ENCODE measurements at places on chromosomes 1 and 21.

DNA sequence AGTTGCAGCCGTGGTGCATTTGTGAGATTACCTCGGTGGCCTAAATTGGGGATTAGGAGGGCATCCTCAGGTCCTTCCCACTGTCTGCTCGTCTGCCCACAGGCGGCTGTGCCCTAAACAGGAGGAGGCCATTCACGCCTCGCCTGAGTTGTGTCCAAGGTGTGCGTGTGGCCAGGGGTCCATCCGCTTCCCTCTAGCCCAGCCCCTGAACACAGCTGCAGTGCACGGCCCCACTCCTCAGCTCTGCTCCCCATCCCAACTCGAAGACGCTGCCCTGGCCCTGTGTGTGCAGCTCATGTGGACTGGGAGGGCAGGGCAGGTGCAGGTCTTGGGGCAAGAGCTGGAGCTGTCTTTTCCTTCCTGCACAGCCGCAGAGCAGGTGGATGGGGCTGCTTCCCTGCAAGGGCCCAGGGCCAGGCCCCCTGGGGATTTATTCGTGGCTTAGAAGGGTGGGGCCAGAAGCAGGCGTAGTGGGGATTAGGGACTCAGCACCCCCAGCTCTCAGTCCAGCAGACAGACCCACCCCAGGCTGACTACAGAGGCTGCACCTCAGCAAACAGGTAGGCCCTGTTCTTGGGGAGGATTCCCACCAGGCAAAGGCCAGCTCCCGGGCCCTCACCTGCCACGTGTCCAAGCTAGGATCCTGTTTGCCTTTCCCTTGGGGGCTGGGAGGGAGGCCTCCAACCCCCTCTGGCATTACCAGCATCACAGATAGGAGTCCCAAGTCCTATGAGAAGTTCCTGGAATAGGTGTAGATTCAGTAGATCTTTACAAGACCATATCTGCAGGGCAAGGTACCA, 4.3 kb downstream of the GUK1 start:
- no peak for DNase-seq

GRCh38 chr1:93702111-93702827, 20.6 kb upstream of the BCAR3 start:
- no peak for DNase-seq

DNA sequence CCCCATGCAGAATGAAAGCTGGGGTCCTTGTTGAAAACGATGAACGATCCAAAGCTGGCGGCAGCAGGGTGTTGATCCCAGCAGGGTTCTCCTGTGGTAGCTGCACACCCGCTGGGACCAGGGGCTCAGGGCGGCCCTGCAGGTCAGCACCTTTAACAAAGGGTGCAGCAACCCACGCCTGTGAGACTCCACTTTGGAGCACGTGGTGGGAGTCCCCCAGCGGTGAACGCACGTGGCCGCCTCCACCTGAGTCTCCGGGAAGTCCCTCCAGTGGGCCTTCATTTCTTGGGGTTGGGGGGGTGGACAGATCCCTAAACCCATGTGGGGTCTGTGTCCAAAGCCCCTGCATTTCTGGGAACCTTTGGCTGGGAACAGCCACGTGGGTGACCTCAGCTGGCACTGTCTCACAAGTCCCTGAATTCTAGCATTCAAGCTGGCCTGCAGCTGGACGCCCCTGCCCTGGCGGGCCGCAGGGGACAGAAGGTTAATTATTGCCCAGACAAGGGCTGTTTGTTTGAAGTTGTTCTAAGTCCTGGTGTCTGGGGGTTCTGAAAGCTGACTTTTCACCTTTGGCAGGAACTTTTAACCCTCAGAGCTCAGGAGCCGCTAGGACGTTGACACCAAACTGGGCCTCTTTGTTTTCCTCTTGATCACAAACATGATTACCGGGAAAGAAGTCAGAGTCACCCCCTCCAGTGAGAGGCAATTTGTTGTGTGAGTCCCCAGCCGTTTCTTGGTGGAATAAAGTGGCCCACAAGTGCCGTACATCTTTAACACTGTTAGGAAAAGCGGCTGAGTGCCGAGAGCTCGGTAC, 64.5 kb downstream of the COL18A1 start:
- DNase-seq, result no peak

DNA sequence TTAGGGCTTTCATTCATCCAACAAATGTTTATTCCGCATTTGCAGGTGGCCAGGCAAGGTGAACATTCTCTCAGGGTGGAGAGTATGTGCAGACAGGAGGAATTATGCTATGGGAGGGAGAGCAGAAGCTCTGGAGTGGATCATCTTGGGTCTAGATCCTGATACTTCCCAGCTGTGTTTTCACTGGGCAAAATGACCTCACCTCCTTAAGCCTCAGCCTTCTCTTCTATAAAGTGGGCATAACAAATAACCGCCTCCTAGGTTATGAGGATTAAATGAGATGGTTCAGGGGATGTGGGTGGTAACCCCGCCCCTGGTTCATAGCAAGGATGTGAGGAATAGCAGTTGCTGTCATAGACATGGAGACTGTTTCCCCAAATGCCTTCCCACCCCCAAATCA, 1.7 kb upstream of the TMEM51 start:
- no peak for DNase-seq

- DNase-seq, result no peak
Observed at GRCh38 chr1:84339503-84339902, 38.0 kb downstream of the SAMD13 start.

DNA sequence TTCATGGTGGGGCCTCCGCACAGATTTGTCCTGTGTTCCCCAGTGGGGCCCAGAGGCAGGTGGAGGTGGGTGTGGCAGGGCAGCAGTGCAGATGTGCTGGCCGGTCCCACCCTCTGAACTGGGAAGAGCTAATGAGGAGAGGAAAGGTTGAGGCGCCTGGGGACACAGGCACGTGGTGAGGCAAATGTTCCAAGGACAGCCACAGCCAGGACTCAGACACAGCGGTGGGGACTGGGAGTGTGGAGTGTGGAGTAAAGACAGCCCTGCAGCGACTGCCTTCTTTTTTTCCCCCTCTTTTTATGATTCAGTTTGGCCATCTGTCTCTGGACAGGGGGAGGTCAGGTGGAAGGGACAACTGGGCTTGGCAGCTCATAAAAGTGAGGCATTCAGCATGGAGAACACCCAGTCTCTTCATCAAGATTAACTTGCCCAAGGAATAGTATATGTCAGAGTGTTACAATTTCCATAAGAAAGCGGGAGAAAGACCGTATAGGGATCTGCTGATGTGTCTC, 104.2 kb upstream of the GCLM start:
- no peak for DNase-seq

DNA sequence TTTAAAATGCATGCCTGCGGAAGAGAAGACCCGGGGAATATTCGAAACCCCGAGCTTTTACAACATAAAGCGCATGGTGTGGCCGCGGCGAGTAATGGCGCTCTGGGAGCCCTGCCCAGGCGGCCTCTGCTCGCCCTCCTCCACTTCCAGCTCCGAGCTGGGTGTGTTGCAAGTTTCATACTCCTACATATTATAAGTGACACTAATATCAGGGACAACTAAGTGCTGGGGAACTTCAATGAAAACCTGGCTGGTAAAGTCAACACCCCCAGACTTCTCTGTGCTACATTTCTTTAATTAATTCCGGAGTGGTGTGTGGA, 11.8 kb downstream of the SIM2 start:
- no peak for DNase-seq

GRCh38 chr1:154436433-154436832, 31.3 kb downstream of the IL6R start:
- no peak for DNase-seq

DNA sequence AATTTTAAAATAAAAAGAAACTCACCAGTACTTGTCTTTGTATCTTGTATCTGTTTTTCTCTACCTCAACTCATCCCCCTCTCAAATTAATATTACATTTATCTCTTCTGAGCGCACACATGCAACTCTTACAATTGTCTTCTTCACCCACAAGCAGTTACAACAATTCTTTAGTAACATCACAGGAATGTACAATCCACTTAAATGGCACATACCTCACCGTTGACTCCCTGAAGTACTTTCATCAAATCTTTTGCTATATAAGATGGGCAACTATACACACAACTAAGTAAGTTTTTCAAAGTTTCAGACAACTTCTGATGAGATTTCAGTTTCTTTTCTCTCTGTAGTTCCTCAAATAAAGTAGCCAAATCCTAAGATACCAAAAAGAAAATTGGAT, 28.3 kb downstream of the HEATR1 start:
- no peak for DNase-seq

- no peak for DNase-seq
Observed at GRCh38 chr1:110494036-110494435, 24.9 kb downstream of the KCNA10 start.

Data from ovary (tissue), 10 donors.